ENCODE measurements at places on chromosomes 13 and 19.

DNA sequence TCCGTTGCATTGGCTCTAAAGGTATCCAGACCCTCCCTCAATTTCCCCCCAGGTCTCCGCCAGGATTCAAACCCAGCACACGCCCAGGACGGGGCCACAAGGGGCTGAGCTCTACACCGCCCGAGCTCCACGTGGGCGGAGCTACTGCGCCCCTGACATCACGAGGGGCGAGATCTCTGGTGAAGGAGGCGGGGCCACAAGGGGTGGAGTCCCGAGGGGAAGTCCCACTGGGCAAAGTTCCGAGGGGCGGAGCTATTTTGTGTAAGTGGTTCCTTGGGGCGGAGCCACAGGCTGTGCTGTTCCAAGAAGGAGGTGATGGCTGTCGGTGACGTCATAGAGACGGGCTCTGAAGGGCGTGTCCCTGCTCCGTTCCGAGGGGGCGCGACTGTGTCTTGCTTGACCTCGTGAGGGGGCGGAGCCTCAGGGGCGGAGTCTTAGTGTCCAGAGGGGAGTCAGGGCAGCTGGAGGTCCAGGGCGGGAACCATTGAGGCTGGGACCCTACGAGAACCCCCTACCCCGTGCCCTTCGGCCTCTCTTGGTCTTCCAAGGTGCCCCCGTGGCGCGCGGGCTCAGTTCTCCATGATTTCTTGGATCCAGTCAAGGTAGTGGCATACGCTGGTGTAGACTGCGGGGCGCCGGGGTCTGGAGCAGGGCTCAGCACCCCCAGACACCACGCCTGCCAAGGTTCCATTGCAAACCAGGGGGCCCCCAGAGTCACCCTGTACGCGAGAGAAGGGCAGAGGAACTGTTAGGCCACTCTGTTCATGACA is 1.3 kb upstream of the KLK8 start:
- no peak for DNase-seq

GRCh38 chr13:100512422-100512821 is 76.2 kb downstream of the GGACT start:
- no peak for DNase-seq

- no peak for DNase-seq
Measured at GRCh38 chr19:33171916-33172359, 22.2 kb upstream of the LRP3 start.

DNA sequence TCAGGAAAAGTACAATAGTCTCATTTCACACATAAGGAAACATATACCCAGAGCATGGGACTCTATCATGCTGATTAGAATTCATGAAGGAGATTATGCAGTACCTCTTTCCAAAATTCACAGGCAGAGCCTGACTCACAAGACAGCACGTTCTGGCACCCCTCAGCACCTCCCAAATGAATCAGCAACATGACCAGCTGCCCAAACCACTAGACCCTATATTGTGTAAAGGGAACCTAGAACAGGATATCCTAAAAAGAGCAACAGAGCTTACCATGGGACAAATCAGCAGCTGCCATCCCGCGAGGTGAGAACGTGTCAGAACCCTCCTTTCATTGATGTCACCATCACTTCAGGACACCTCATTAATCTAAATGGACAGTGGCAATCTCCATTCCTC is 2.5 kb downstream of the ZNF426 start:
- no peak for DNase-seq

DNA sequence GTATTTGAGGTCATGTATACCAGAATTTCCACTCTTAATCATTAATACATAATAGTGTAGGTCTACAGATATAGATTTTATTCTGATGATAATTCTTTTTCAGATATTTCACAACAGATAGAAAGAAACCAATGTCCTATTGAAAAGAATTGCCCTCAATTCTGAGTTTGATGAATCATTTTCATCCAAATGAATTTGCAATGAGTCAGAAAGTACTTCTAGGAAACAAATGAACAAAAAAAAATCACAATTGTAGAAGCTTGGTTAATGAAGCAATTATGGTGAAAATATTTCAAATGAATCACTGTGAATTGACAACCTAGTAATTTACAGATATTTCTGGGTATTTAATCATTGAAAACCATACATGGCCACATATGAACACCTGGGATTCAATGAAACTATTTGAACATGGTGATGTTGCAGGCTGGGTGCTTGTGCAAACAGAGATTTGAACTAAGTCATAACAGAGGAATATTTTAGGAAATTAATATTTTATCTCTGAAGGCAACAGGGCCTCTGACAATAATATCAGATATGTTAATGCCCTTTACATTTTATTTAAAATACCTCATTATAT is 360.9 kb downstream of the SLITRK5 start:
- DNase-seq = no peak

GRCh38 chr13:49776871-49777270 is 15.6 kb downstream of the KPNA3 start:
- no peak for DNase-seq

All from NCI-H510A (cell line).